ENCODE measurements at places on chromosomes 3 and 15.

- no peak for DNase-seq
These were observed 162.4 kb downstream of the PLCL2 start for GRCh38 chr3:17047162-17047561.

- no peak for DNase-seq
These were observed 355.0 kb downstream of the RBMS3 start for GRCh38 chr3:29635888-29636287.

DNA sequence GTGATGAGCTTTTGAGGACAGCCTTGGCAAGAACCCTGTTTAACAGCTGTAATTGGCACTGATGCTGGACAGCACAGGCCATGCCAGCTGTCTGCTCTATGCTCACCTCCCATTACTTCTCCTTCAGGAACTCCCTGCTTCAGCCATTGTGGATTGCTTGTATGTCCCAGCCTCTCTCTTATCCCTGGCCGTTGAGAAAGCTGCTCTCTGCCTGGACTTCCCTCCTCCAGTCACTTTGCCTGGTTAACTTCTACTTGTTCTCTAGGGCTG is 444.5 kb downstream of the EPHB1 start:
- DNase-seq = no peak

DNA sequence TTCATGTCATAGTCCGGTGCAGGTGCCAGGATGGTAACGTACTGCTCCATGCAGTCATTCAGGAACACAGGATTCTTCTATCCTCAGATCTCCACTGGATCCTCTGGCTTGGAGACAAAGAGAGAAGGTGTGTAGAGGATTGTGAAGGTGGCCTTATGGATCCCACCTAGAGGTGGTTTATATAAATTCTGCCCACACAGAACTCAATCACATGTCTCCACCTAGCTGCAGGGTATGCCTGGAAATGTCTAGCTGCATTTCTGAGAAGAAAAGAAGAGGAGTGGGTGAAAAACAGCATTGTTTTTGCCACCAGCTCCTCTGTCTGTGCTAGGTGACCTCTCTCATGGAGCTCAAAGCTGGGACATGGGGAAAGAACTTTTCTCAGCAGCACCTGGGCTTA is 478.7 kb downstream of the PDCD6IP start:
- DNase-seq = no peak

GRCh38 chr3:103170651-103171050 is 735.8 kb downstream of the ZPLD1 start:
- DNase-seq = no peak

GRCh38 chr15:38002883-38003477 is 68.5 kb downstream of the TMCO5A start:
- no peak for DNase-seq

DNA sequence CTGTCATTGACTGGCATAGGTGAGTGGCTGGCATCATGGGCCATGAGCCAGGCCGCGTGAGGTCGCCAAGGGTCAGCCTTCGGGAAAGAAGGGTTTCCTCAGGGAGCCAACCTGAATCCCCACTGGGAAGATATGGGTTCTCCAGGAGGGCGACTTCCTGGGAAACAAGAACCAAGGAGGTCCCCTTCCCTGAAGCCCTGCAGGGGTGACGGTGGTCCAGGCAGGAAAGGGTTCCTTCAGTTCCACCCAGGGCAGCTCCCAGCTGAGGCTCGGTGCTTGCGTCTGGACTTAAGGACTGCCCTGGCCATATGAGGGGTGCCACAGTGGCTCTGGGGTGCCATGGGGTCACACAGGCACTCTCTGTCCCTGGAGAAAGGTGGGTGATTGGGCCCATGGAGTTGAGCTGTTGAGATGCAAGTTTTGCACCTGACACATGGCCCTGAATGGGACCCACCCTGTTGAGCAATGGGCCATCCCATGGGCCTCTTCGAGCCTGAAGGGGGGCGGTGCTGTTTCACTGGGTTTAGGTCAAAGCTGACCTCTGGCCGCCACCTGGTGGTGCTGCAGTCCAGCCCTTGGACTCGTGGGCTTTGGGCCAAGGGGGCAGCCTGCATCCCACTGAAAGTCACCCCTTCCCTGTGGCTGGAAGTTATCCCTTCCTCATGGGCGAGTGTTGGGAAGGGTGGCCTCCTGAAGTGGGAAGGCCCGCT is 228.1 kb downstream of the SNRPN start:
- DNase-seq = no peak

GRCh38 chr3:98482717-98483482 is 14.6 kb upstream of the OR5K2 start:
- no peak for DNase-seq

GRCh38 chr3:151556596-151556995 is 95.7 kb upstream of the IGSF10 start:
- no peak for DNase-seq

GRCh38 chr3:134681522-134681900 is 30.7 kb upstream of the KY start:
- DNase-seq = no peak

GRCh38 chr3:100072326-100073048 is 41.8 kb downstream of the FILIP1L start:
- DNase-seq = no peak

DNA sequence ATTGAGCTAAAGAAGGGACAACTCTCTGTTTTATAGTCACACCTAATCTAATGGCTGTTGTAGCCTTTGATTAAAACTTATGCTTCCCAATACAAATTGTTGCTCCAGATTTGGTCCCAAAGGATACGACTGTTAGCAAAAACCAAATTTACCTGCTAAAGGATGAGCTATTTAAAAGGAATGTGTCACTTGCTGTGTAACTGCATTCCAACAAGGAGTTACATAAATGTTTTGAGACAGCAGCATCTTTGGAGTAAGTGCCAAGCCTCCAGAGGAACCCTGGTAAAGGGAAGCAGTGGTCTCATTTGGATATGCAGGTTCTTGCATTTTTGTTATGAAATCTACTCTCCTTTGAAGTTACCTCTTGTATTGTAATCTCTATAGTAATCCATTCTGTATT is 233.3 kb downstream of the THSD4 start:
- DNase-seq = no peak

- no peak for DNase-seq
These were observed 891.5 kb downstream of the ROBO2 start for GRCh38 chr3:77931255-77932009.

GRCh38 chr3:28980631-28981030 is 300.2 kb upstream of the RBMS3 start:
- no peak for DNase-seq

GRCh38 chr3:172314591-172315160 is 133.6 kb downstream of the GHSR start:
- no peak for DNase-seq

All from HEK293T (cell line).